Endothelial cell of umbilical vein (primary cell): ENCODE measurements at places on chromosomes 4 and X. TPM values are rescaled to one million over a fixed set of nuclear protein-coding genes. Genes with fewer than 3 reads are reported as not detected.
A peak's percentile ranks its signal among the peaks of the same experiment; 100 is the strongest.

DNA sequence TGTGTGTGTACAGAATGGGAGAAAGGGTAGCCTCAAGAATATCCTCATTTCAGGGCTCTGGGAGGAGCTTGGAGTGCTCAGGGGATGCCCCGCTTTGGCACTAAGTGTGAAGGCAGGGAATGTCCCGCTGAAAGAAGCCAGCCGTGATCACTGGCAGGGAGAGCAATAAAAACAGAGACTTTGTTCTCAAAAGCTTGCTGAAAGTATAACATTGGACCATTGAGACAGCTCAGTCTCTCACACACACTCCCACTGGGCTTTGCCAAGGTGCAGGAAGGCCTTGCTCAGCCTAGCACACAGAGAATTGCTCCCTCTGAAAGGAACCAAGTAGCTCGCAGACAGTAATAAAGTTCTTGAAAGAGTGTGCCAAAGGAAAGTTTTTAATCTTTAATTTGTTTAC lies 143.8 kb upstream of the SLITRK2 start:
- DNase-seq = no peak
- no peaks in the 10 kb centered on the region for H3K36me3 ChIP-seq
- H3K27ac ChIP-seq = no peak overlapping the region
- no peaks in the 10 kb centered on the region for H3K4me1 ChIP-seq
- no peaks in the 10 kb centered on the region for H3K27me3 ChIP-seq

FREM3 gene
- total RNA-seq = 0.04 and 0.05 TPM in 2 replicates

DNA sequence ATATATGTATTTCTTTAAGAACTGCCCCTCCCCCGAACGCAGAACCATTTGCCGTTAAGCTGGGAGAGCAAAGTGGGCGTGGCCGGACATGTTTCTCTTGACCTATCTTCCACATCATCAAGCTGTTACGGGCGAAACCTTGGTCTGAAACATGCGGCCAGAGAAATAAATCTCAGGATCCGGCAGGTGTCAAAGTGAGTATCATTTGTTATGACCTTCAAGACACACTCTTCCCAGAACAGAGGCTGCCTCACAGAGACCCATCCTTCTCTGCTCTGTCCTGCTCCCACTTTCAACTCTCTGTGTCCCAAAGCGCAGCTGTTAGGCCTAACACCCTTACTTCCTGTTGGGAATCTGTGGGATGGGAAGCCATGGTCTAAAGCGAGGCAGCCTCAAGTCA lies at the start of gene MAGEB18:
TSS of gene MAGEB18 (plus strand) at position 70 of the 400 bp plus-strand sequence. CDS start 643 bp downstream, outside the sequence.
- no peaks in the 10 kb centered on the region for H3K36me3 ChIP-seq
- H3K27ac ChIP-seq = no peak within 1 kb of the TSS
- no peak within 1 kb of the TSS for H3K4me3 ChIP-seq
- H3K4me1 ChIP-seq = no peaks in the 10 kb centered on the region

- no peaks in the 10 kb centered on the region for H3K27me3 ChIP-seq
- H3K36me3 ChIP-seq = no peaks in the 10 kb centered on the region
Observed at GRCh38 chr4:75834095-75834771, 68.0 kb downstream of the PPEF2 start.

DNA sequence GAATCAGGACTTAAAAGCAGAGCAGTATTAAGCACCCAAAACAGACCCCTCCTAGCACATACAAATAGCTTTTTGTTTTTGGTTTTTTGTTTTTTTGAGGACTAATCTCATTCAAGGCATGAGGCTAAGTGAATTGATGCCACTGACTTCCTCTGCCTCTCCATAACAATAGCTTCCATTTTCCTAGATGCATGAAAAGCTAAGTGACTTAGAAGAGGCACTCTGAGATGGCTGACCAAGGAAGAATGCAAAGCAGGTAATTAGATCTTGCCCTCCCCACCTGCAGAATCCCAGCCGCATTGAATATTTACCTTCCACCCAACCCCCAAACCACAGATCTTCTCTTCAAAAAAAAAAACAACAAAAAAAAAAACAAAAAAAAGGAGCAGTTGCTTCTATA lies 7.4 kb upstream of the KDR start:
- no peaks in the 10 kb centered on the region for H3K36me3 ChIP-seq
- DNase-seq = no peak
- no peaks in the 10 kb centered on the region for H3K27me3 ChIP-seq
- H3K4me3 ChIP-seq = no peak overlapping the region
- no peaks in the 10 kb centered on the region for H3K4me1 ChIP-seq

BLOC1S4 gene
- total RNA-seq = 12.7 and 13.1 TPM in 2 replicates

- H3K36me3 ChIP-seq = no peaks in the 10 kb centered on the region
- no peaks in the 10 kb centered on the region for H3K4me1 ChIP-seq
- H3K27me3 ChIP-seq = no peaks in the 10 kb centered on the region
- DNase-seq = no peak
Observed at GRCh38 chrX:23478056-23478455, 143.4 kb downstream of the PTCHD1 start.

- H3K27ac ChIP-seq = no peak overlapping the region
- H3K4me3 ChIP-seq = no peak overlapping the region
- no peak for DNase-seq
- no peaks in the 10 kb centered on the region for H3K4me1 ChIP-seq
- no peaks in the 10 kb centered on the region for H3K36me3 ChIP-seq
Observed at GRCh38 chr4:74758551-74759145, 35.7 kb downstream of the BTC start.

- H3K27me3 ChIP-seq = no peaks in the 10 kb centered on the region
- H3K4me1 ChIP-seq = peaks cover 46% of the 10 kb centered on the region
- peak overlapping the region; percentile 93 for H3K4me3 ChIP-seq
- peak overlapping the region; percentile 92 for H3K27ac ChIP-seq
- peak; percentile 71 for DNase-seq
- H3K36me3 ChIP-seq = no peaks in the 10 kb centered on the region
Observed at GRCh38 chr4:87007528-87008446, 73.0 kb downstream of the AFF1 start.

GRCh38 chr4:159142681-159143384 lies 40.0 kb downstream of the RAPGEF2 start:
- no peak overlapping the region for H3K27ac ChIP-seq
- no peak for DNase-seq
- peaks cover 16% of the 10 kb centered on the region for H3K4me1 ChIP-seq
- H3K4me3 ChIP-seq = no peak overlapping the region
- no peaks in the 10 kb centered on the region for H3K27me3 ChIP-seq
- no peaks in the 10 kb centered on the region for H3K36me3 ChIP-seq

- H3K4me1 ChIP-seq = no peaks in the 10 kb centered on the region
- no peaks in the 10 kb centered on the region for H3K36me3 ChIP-seq
- no peaks in the 10 kb centered on the region for H3K27me3 ChIP-seq
- no peak overlapping the region for H3K27ac ChIP-seq
- no peak overlapping the region for H3K4me3 ChIP-seq
Observed at GRCh38 chr4:22754116-22754515, 61.4 kb downstream of the GBA3 start.

DNA sequence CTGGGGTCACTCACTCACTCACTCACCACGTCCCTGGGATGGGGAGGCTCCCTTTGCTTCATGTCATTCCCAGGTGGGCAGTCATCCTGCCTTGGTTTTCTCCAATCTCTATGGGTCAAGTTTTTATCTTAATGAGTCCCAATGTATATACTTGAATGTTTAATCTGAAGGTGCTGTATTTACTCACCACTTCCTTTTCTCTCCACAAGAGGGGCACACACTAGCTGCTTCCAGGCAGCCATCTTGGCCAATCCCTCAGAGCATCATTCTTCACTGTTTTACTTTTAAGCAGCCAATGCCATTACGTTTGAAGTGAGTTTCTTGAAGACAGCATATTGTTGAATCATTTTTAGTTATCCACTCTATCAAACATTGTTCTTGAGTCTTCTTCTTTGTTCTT lies 153.4 kb upstream of the ARSJ start:
- no peaks in the 10 kb centered on the region for H3K4me1 ChIP-seq
- no peak overlapping the region for H3K27ac ChIP-seq
- no peak for DNase-seq
- no peaks in the 10 kb centered on the region for H3K27me3 ChIP-seq
- H3K4me3 ChIP-seq = no peak overlapping the region

NR0B1 gene
- not detected in 2 replicates for total RNA-seq

DNA sequence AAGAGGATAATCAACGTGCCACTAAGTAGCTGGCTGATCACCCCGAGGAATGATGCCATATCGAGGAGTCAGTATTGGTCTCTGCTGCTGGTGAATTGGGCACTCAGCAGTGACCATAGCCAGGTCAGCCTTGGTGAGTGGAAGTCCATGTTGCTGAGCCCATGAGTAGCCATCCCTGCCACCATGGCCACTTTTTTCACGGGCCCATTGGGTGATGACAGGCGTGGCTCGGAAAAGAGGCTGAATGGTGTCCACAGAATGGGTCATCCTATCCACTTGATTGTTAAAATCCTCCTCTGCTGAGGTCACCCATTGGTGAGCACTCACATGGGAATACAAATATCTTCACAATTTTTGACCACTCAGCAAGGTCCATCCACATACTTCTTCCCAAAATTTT lies 114.4 kb downstream of the UBE2NL start:
- no peak overlapping the region for H3K4me3 ChIP-seq
- no peaks in the 10 kb centered on the region for H3K36me3 ChIP-seq
- DNase-seq = no peak

DNA sequence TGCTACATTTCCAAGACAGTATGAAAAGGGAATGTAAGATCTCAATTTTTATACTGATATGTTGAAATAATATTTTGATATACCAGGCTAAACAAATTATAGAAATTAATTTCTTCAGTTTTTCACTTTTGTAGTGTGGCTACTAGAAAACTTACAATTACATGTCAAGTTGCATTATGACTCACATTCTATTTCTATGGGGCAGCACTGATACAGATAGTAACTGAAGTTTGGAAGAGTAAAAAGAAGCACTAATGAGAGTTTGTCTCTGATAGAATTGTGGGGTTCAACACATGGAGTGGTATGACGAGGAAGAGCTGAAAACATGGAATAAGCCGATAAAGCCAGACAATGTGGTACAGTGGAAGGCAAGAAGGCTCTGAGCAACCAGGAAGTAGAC lies 95.6 kb downstream of the NR3C2 start:
- DNase-seq = no peak
- no peaks in the 10 kb centered on the region for H3K27me3 ChIP-seq
- H3K4me3 ChIP-seq = no peak overlapping the region
- H3K27ac ChIP-seq = no peak overlapping the region
- no peaks in the 10 kb centered on the region for H3K36me3 ChIP-seq
- no peaks in the 10 kb centered on the region for H3K4me1 ChIP-seq

DNA sequence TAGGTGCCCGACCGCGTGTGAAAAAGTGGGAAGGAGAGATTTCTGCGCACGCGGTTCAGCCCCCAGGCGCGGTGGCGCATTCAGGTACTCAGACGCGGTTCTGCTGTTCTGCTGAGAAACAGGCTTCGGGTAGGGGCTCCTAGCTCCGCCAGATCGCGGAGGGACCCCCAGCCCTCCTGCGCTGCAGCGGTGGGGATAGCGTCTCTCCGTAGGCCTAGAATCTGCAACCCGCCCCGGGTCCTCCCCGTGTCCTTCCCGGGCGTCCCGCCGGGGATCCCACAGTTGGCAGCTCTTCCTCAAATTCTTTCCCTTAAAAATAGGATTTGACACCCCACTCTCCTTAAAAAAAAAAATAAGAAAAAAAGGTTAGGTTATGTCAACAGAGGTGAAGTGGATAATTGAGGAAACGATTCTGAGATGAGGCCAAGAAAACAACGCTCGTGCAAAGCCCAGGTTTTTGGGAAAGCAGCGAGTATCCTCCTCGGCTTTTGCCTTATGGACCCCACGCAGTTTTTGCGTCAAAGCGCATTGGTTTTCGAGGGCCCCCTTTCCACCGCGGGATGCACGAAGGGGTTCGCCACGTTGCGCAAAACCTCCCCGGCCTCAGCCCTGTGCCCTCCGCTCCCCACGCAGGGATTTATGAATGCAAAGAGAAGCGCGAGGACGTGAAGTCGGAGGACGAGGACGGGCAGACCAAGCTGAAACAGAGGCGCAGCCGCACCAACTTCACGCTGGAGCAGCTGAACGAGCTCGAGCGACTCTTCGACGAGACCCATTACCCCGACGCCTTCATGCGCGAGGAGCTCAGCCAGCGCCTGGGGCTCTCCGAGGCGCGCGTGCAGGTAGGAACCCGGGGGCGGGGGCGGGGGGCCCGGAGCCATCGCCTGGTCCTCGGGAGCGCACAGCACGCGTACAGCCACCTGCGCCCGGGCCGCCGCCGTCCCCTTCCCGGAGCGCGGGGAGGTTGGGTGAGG lies 3.7 kb downstream of the SHOX start:
- H3K27ac ChIP-seq = no peak overlapping the region
- H3K36me3 ChIP-seq = no peaks in the 10 kb centered on the region
- peaks cover 43% of the 10 kb centered on the region for H3K27me3 ChIP-seq
- H3K4me3 ChIP-seq = no peak overlapping the region
- H3K4me1 ChIP-seq = no peaks in the 10 kb centered on the region
- no peak for DNase-seq

GRCh38 chr4:70914631-70915030 lies 12.5 kb downstream of the MOB1B start:
- no peak overlapping the region for H3K4me3 ChIP-seq
- no peaks in the 10 kb centered on the region for H3K36me3 ChIP-seq
- no peak for DNase-seq
- H3K27ac ChIP-seq = no peak overlapping the region
- H3K27me3 ChIP-seq = no peaks in the 10 kb centered on the region
- H3K4me1 ChIP-seq = no peaks in the 10 kb centered on the region

- no peak overlapping the region for H3K27ac ChIP-seq
- no peak overlapping the region for H3K4me3 ChIP-seq
- no peak for DNase-seq
- H3K4me1 ChIP-seq = no peaks in the 10 kb centered on the region
Observed at GRCh38 chr4:88857588-88857987, 160.0 kb upstream of the NAP1L5 start.

DNA sequence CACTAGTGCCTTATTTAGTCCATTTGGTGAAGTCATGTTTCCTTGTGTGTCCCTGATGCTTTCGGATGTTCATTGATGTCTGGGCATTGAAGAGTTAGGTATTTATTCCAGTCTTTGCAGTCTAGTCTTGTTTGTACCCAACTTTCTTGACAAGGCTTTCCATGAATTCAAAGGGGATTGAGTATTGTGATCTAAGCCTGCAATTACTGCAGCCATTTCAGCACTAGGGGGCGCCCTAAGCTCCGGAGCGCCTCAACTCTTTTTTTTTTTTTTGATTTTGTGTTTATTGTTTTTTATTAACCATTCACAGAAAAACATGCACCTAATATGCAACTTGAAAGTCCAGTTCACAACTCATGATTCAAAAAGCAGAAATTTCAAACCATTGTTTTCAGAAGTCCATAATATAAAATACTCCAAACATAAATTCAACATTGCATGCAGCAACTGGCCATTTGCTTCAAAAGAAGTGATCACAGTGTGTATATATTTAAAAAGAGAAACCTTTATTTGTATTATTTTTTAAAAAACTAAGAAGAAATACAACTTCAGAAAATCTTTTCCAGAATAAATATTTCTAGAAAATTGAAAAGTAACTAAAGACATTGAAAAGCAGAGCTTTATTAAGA lies 59.2 kb downstream of the PTPN13 start:
- H3K4me1 ChIP-seq = no peaks in the 10 kb centered on the region
- no peak overlapping the region for H3K4me3 ChIP-seq
- no peaks in the 10 kb centered on the region for H3K27me3 ChIP-seq
- H3K27ac ChIP-seq = no peak overlapping the region

GRCh38 chr4:498328-498904 lies 540 bp downstream of the ZNF721 start:
- DNase-seq = peak; percentile 18
- H3K4me3 ChIP-seq = peak overlapping the region; percentile 80
- peak overlapping the region; percentile 68 for H3K27ac ChIP-seq
- peaks cover 11% of the 10 kb centered on the region for H3K4me1 ChIP-seq

GRCh38 chr4:149403081-149403480 lies 412.6 kb downstream of the IQCM start:
- H3K36me3 ChIP-seq = no peaks in the 10 kb centered on the region
- H3K4me3 ChIP-seq = no peak overlapping the region
- H3K27ac ChIP-seq = no peak overlapping the region
- no peaks in the 10 kb centered on the region for H3K4me1 ChIP-seq
- H3K27me3 ChIP-seq = no peaks in the 10 kb centered on the region
